Esophagus muscularis mucosa (tissue), 4 donors: ENCODE measurements at places on chromosomes 7 and 10. TPM values are rescaled to one million over a fixed set of nuclear protein-coding genes. Genes with fewer than 3 reads are reported as not detected.

DNA sequence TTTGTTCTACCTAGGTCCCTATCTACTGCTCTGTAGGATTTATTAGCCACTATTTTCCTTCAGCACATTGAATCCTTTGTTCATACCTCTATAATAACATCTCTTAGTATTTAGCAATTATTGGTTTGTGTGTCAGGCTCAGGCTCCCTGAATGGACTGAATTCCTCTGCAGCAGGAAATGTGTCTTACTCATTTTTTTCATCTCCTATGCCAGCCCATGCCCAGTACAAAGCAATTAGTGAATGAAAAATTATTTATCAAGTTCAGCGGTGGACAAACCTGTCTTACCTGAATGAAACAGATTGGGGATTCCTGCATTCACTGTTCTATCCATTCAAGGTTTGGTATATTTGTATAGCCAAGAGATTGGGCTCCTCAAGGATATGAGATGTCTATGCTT, 53.7 kb downstream of the C1GALT1 start:
- no peak for DNase-seq

- DNase-seq: no peak
Observed at GRCh38 chr7:78406531-78406930, 608.0 kb downstream of the PHTF2 start.

- no peak for DNase-seq
Observed at GRCh38 chr7:92834507-92835260, 1.7 kb downstream of the CDK6 start.

- no peak for DNase-seq
Observed at GRCh38 chr10:42975005-42975493, 101.8 kb upstream of the RET start.

Gene EIF5AL1
- not detected for total RNA-seq

GRCh38 chr7:148045521-148045920, 545.0 kb upstream of the C7orf33 start:
- no peak for DNase-seq

DNA sequence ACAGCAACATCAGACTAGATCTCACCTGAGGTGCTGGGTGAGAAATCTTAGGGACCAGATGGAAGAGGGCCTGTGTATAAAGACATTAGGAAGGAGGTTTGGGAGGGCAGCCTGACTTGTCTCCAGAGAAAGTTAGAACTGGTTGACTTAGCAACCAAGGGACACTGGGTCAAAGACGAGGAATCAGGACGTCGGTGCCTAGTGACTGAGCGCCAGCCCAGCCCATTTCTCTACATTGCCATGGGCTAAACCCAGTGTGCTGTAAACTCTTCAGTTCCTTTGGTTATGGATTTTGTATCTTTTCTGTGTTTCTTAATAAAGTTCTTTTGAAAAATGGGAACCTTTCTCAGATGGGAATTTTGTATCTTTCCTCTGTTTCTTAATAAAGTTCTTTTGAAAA, 12.3 kb downstream of the TRIM56 start:
- no peak for DNase-seq

- no peak for DNase-seq
Observed at GRCh38 chr7:152000191-152000590, 25.3 kb upstream of the GALNT11 start.

- DNase-seq: no peak
Observed at GRCh38 chr7:3747467-3747866, 446.4 kb downstream of the SDK1 start.

Gene VAX1
- not detected for total RNA-seq

Gene PDE6C
- not detected for total RNA-seq

- no peak for DNase-seq
Observed at GRCh38 chr7:75966190-75966961, 28.0 kb downstream of the TMEM120A start.

DNA sequence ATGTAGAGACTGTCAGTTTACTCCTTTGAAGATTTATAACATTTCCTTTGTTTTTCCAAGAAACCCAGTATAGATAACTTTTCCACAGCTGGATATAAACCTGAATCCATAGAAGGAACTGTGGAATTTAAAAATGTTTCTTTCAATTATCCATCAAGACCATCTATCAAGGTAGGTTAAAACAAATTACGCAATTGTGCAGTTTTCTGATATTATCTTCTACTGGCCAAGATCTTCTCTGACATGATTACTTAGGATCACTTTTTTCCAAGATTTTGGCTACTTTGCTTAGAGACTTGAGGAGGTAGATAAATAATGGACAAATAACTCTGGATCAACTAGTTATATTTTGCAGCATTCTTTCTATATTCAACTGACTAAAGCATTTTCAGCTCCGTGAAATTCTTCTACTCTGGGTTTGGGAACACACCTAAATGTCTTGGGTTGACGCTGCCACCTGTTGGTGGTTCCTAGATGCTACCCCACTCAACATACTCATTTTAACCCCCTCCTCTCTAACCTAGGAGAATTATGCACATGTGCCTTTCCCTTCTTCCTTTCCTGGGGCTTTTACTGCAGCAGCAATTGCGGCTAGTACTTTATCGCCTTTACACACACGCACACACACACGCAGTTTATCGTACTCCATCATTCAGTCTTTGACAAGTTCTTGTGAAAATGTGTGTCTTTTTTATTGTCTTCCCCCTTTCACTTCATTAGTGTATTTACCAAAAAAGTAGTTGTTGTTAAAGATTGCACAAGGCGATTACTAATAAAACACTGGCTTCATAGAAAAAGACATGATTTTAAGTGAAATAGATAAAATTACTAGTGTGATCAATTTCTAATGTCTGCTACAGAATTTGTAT, 32.7 kb downstream of the ABCB5 start:
- no peak for DNase-seq

DNA sequence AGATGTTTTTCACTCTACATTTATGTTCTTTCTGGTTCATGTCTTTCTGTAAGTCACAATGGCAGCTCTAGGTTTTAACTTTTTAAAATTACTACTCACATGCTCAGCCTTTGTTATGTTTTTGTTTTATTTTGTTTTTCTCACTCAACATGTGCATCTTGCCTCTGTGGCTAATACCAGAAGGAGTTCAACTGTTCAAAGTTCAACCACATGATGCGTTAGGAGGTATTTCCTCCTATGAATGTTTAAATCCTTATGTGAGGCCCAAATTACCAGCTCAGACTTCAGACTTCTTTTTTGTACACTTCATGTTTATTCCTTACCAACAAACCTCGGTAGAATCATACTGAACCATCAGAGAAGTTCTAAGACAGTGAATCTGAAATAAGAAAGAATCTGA, 151.6 kb downstream of the MALRD1 start:
- DNase-seq: no peak

GRCh38 chr7:26265499-26266075, 26.1 kb upstream of the SNX10 start:
- no peak for DNase-seq

Gene GPR15LG
- total RNA-seq: not detected

GRCh38 chr10:119655566-119656001, 4.4 kb downstream of the BAG3 start:
- no peak for DNase-seq

Gene PRF1
- total RNA-seq: 15.2 TPM

Gene ITGA8
- total RNA-seq: 26.2 TPM

- no peak for DNase-seq
Observed at GRCh38 chr10:683448-684071, 5.9 kb downstream of the DIP2C start.

Gene AS3MT
- 5.1 TPM for total RNA-seq

DNA sequence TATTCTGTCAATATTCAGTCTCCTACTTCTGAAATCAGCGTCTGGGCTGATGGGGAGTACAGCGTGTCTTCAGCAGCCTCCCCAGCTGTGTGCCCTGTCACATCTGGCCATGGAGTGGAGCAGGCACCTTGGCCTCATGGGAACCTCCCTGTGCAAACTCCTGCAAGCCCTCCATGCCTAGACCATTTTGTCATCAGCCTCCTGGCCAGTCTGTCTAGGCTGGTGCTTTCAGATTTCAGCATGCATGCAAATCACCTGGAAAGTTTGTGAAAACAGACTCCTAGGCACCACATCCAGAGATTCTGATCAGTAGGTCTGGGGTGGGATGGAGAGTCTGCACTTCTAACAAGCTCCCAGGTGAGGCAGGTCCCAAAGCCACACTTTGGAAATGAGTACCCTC, 26.2 kb upstream of the CCSER2 start:
- no peak for DNase-seq

DNA sequence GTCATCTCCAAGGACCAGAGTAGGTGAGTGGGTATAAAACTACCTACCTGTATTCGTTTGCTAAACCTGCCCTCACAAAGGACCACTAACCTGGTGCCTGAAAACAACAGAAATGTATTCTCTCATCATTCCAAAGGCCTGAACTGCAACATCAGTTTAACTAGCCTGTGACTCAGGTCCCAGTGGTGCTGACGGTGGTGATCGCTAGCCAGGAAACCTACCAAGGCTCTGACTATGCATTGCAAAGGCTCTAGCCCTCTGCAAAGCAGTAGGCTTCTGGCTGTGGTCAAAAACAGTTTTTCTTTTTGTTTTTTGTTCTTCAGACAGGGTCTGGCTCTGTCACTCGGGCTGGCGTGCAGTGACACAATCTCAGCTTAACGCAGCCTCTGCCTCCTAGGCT, 107.5 kb downstream of the NPTX2 start:
- no peak for DNase-seq

DNA sequence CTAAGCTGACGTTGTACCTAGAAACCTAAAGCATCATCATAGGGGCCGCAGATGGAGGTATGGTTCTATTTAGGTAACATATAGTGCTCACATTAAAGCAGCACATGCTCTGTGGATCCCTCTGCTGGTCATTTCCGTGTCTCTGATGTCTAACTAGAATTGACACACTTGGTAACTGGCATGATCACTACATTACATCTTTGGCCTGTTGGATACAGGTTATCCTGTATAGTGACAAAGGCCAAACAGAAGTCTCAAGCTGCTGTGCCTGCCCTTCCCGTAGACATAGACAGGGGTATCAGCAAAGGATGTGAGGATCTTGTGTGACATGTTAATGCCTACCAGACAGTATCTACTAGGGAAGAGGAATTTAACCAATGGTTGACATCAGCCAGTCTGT, 51.2 kb downstream of the KIF5B start:
- no peak for DNase-seq

GRCh38 chr7:37315772-37316715, 132.6 kb downstream of the ELMO1 start:
- DNase-seq: no peak
